ENCODE measurements at places on chromosomes 13 and 19.

DNA sequence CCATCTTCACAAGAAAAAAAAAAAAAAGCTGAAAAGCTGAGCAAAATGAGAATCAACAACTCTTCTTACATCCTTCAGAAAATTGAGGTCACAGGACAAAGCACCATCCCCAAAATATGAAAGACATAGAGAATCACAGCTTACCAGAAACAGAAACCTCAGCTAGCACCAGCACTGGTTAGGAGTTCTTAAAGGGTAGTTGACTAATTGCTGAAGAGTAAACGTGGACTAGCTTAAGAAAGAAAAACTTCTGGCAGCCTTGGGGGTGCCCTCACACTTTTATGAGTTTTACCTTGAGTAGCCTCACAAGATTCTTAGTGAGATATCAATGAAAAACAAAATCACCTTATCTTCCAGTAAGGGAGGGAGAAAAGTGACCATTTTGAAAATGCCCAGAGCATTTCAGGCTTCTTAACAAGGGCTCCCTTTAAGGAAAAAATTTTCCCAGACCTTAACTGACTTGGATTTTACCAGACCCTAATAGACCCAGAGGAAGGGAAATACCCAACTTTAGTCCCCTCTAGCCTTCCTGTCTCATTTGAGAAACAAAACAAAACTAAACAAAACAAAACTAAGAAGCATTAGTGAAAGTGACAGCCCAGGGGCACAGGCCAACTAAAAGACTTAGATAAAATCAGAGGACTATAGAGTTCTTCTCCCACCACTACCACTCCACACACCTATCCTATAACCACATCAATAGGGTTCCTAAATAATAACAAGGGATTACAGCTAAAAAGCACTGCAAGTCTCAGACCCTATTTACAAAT is 888.6 kb downstream of the DIAPH3 start:
- no peak for DNase-seq

GRCh38 chr13:75165543-75166230 is 316.3 kb downstream of the TBC1D4 start:
- no peak for DNase-seq

GRCh38 chr13:24159357-24159756 is 1.2 kb upstream of the SPATA13 start:
- DNase-seq, result no peak

DNA sequence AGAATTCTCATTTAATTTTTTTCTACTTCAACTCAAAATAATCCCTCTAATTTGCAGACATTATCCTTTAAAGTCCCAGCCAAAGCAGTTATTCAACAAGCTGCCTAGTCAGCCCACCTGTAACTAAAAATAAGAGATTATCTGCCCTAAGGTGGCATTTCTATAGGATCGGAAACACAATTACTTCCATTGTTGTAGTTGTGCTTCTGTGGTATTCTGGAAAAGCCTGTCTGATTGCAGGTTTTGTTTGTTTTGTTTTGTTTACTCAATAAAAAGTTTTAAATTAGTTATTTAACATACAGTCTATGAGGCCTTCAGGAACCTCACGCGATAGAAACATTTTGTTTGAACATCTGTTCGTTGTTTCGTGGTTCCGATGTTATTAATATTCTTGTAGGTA is 101.0 kb downstream of the ZIC5 start:
- no peak for DNase-seq

DNA sequence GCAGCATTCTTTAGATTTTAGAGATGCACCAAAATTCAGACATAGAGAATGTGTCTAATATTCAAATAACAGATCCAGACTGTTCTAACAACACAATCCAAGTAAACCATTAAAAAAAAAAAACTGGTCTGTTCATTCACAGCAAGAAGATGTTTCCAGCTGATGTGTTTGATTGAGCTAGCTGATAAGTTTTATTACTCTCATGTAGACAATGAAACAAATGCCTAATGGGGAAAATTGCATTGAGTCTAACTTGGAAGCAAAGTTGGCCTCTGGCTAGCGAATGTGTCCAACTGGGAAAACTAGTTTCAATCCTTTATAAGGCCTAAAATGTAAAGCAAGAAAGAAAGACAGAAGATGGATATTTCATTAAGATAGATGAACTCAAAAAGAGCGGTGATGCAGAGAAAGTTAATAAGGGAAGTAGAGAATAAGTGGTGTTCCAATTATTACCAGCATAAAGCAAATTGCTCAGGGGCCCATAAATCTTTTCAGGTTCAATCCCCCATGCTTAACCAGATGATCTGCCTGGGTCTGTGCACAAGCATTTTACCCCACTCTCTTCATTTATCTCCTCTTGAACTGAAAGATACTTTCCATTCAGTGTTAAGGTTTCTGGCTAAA is 54.2 kb downstream of the PCDH9 start:
- DNase-seq, result no peak

- DNase-seq, result no peak
Measured at GRCh38 chr19:19659646-19660245, 3.7 kb downstream of the ATP13A1 start.

DNA sequence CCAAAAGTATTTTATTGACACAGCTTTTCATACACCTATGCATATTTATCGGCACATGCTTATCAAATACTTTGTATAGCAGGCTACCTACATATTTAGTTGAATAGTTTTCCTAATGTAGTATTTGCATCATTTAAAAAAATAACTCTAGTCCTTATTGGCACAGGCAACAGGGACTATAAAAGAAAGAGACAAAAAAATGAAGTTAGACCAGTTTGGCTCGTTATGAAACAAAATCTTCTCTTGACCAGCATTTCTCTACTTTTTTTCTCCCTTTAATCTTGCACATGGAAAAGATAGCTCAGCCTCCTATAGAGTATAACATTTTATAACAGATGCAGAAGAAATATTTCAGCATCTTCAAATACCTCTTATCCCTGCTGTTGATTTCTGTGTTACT is 794.8 kb upstream of the MIR17HG start:
- DNase-seq, result no peak

DNA sequence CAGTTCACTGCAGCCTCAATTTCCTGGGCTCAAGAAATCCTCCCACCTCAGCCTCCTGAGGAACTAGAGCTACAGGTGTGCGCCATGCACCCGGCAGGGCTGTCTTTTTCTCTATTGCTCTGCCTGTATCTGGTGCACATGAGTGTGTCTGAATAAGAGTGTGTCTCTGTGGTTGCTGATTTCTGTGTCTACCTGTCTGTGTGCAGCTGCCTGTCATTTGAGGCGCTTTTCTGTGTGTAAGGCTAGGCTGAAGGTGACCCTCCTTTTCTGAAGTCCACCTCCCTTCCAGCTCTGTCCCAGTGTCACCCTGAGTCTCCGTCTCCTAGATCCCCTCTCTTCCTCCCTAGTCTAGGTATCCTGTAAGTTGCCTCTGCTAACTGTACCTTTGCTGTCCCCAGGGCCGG is 1.5 kb upstream of the PRR12 start:
- peak; percentile 43 for DNase-seq

DNA sequence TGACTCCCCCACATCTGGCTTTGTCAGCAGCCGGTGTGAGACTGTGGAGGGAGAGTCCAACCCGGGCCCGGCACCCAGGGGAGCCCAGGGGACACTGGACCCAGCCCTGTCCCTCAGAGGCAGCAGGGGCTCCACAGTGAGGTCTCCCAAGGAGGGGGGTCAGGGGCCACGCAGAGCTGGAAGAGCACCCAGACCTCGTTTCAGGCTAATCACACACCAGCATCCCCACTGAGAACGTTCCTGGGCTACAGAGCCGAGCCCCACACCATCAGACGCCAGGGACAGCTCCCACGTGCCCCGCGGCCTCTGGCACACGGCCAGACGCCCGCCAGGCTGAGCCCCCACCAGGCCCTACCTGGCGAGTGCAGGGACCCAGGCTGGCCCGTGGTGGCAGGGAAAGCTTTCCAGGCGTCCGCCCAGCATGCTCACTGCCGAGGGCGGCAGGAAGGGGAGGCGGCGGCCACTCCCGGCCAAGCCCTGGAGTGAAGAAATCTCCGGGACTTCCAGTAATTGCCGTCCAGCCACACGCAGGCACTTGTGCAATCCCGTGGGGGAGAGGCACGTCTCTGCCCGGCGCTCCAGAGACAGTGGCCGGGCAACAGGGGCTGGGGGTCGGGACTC is 19.2 kb downstream of the SBNO2 start:
- no peak for DNase-seq

DNA sequence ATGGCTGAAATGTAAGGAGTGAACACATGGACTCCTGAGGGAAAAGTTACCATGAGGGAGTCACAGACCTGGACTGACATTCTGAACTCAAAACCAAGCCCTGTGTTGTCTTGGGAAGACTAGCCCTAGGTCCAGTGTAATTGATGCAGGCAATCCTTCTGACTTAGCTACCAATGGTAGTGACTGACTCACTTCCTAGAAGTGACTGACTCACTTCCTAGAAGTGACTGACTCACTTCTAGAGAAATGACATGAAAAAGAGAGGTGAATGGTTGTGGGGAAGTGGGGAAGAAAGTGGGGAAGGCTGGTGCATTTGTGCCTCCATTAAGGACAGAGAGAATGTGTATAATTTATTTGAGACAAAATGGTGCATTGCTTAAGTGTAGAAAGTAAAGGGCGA is 49.9 kb downstream of the EDNRB start:
- DNase-seq, result no peak

DNA sequence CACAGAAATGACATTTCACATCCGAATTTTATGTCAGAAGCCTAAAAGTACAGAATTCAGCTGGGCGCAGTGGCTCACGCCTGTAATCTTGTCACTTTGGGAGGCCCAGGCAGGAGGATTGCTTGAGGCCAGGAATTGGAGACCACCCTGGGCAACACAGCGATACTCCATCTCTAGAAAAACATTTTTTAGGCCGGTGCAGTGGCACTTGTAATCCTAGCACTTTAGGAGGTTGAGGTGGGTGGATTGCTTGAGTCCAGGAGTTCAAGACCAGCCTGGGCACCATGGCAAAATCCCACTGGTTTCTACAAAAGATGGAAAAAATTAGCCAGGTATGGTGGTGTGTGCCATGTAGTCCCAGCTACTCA is 15.3 kb downstream of the NOP53 start:
- DNase-seq, result no peak

GRCh38 chr13:21089830-21090229 is 28.4 kb upstream of the LATS2 start:
- no peak for DNase-seq

DNA sequence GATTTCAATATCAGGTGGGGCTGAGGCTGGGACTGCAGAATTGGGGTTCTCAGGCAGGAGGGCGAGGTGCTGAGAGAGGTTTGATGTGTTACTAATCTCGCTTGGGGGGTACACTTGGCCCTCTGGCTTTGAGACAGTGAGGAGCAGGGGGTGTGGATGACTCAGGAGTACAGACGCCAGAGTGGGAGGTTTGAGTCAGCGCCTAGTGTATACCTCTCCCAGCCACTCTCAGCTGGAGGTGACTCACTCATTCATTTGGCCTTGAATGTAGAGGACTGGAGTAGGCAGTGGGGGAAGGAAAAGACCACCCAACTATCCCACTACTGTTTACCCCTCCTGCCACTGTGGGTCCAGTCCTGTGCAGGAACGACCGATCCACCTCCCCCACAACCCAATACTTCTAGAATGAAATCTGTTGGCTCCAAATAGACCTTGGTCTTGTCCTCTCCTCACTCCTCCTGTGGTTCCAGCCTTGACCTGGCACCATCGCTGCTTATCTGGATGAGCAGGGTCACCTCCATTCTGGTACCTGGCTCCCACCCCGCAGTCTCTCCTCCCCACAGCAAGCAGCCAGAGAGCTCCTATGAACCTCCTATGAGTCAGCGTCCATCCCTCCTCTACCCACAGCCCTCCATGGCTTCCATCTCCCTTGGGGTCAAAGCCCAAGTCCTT is 20.1 kb upstream of the ZNRF4 start:
- no peak for DNase-seq

DNA sequence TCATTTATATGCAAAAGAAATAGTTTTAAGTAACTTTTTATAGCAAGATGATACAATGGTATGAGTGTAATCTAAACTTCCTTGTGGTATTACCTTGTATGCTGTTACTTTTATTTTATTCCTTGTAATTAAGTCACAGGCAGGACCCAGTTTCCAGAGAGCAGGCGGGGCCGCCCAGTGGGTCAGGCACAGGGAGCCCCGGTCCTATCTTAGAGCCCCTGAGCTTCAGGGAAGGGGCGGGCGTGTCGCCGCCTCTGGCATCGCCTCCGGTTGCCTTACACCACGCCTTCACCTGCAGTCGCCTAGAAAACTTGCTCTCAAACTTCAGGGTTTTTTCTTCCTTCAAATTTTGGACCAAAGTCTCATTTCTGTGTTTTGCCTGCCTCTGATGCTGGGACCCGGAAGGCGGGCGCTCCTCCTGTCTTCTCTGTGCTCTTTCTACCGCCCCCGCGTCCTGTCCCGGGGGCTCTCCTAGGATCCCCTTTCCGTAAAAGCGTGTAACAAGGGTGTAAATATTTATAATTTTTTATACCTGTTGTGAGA is 10.2 kb downstream of the PLPPR3 start:
- DNase-seq, result no peak

GRCh38 chr13:95128045-95128643 is 173.1 kb downstream of the ABCC4 start:
- DNase-seq, result no peak

GRCh38 chr13:113423520-113424163 is 29.6 kb downstream of the ADPRHL1 start:
- no peak for DNase-seq

GRCh38 chr13:96100457-96101220 is 10.7 kb downstream of the HS6ST3 start:
- DNase-seq, result no peak

DNA sequence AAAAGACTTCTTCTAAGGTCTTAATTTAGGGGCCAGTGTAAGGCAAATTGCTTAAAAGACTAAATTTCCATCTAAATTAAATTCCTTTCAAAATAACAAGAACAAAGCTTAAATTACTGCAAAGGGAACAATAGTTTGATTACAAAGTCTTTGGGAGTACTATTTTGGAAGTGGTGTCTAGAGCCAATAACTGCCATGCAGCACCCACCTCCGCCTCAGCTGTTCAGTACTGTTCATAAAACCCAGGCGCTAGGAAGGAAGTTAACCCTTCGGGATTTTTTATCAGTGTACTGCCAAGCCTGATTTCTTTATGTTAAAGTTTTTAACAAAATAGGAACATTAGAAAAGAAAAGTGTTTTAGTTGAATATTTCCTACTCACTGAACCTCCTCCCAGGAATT is 210.1 kb downstream of the LIG4 start:
- no peak for DNase-seq

DNA sequence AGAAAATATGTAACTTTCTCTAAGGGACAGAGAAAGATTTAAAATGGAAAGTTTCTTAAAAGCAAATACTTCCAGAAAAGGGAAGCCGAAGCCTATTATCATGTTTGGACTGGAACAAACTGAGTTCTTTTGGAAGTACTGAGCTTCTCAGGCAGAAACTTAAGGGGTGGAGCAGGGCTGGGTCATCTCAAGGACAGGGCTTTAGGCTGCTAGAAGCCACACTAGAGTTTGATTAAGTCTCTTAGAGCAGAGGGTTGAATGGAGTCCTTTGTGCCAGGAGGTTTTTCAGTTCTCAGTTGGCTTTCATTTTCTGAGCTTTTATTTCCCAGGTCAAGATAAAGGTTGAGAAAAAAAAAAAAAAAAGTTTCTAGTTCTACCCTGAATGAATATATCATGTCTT is 432.7 kb downstream of the SLITRK5 start:
- no peak for DNase-seq

Data from central memory CD4-positive, alpha-beta T cell (primary cell).